Suppressor macrophage treated with lipopolysaccharide for 4 hours (primary cell): ENCODE measurements at places on chromosomes 5 and 9.
A peak's percentile ranks its signal among the peaks of the same experiment; 100 is the strongest.

GRCh38 chr9:76200315-76200714 is 193.9 kb downstream of the RFK start:
- DNase-seq = no peak

DNA sequence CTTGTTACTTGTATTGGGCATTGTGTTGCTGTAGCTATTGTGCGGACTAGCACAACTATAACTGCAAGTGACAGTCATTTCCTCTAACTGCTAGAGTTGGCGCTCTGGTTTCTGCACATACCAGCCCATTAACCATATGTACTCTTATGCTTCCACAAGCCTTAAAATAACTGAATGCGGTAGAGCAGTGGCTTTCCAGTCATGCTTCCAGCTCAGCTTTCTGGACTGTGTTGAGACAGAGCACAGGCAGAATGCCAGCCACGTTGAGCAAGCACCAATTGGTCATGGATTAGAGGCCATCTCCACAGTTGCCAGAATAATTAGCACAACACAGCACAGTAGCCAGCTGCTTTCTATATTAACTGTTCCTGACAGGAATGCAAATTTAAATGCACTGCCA is 12.2 kb downstream of the INVS start:
- DNase-seq = peak; percentile 61

DNA sequence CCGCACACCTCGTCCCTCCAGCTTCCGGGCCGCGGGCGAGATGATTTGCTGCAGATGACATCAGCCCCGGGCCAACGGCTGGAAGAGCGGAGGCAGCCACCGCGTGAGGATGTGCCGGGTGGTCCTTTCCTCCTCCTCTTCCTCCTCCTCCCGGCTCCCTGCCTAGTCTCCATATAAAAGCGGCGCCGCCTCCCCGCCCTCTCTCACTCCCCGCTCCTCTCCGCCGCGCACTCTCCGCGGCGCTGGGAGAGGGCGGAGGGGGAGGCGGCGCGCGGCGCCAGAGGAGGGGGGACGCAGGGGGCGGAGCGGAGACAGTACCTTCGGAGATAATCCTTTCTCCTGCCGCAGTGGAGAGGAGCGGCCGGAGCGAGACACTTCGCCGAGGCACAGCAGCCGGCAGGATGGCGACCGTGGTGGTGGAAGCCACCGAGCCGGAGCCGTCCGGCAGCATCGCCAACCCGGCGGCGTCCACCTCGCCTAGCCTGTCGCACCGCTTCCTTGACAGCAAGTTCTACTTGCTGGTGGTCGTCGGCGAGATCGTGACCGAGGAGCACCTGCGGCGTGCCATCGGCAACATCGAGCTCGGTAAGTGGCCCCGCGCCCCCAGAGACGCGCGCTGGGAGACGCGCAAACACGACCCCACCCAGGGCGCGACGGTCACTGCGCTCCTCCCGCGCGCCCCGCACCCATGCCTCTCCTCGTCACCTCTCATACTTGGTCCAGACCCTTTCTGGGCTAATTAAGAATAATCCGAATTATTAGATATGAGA is at the start of gene MAP1B:
MAP1B (plus strand) TSS at position 345 of the 770 bp plus-strand sequence; CDS start at position 402, 57 bp downstream.
- DNase-seq = no peak

- no peak for DNase-seq
These were observed 547.3 kb upstream of the ZNF608 start for GRCh38 chr5:125293726-125294125.

DNA sequence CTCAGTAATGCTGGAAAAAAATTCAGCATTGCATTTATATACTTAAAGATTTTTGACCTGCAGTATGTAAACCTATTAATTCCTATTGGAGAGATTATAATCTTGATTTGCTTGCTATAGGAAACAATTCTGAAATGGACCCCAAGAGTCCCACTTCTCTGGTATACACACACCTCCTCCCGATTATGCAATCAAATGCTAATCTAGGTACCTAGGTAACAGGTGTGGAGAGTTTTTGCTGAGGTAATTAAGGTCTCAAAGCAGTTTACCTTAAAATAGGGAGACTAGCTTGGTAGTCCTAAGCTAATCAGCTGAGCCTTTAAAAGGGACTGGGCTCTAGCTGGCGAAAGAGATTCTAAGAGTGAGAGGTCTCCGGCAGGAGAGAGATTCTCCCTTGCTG is 22.2 kb downstream of the ISOC1 start:
- no peak for DNase-seq

DNA sequence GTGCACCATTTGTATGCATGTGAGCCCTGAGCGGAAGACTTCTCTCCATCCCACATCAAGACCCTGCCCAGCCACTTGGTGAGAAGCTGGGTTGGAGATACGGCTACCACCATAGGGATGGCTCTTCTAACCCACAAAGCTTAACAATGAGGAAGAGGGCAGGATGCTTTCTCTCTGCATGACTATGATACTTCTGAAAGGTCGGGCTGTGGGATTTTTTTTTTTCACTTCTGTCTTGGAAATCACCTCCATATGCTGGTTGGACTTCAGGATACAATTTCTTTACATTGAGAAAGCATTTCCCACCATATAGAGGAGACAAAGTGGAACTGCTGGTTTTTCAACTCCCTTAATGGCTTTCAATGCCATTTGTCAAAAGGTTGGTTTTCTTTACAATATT is 30.5 kb downstream of the ZNF366 start:
- peak; percentile 83 for DNase-seq

DNA sequence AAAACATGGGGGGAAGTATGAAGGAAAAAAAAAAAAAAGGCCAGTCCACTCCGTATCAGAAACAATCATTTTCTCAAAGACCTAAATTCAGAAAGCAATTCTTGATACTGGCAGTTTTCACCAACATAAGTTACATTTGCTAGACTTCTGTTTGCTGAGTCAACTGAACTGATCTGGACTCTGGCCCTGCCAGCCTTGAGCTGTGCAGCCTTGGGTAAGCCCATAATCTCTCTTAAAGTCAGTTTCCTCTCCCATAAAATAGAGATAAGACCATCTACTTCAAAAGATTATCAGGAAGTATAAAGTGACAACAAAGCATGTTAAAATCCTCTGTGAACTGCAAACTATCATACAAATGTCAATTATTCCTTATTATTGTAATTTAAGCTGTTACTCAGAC is 106.8 kb downstream of the MAPKAP1 start:
- DNase-seq = no peak

- no peak for DNase-seq
These were observed 57.6 kb upstream of the RASA1 start for GRCh38 chr5:87210076-87210475.

- no peak for DNase-seq
These were observed 7.7 kb downstream of the TRIM32 start for GRCh38 chr9:116694785-116695291.

DNA sequence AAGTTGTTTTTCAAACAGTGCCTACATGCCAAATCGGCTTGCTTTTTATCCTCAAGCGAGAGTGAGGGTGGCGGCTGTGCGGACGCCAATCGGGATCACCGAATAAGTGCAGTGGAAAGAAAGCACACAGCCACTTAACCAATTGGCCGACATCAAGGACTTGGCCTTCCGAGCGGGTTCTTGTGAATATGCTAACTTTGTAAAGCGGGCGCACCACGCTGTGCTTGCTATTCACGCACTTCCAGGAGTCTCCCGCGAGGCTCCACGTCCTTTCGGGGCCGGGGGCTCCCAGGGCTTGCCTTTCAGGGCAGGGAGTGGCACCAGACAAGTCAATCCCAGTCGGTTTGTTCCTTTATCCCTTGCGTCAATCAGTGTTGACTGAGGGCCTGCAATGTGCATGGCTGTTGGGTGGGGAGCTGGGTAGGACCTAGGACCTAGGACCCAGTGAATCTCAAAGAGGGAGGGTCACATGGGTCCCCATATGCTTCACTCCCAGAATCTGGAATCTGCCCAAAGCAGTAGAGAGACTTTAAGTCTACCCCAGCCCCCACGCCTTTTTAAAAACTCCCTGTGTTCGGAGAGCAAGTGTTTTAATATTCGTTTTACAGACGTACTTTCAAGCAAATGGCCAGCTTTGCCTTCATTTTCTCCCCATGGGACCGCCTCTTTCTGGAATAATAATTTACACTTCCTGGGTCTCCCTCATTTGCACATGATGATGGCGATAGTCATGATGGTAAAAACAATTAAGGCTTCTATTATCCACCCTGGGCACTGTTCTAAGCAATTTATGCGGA is 2.0 kb upstream of the GCNT4 start:
- DNase-seq = no peak

GRCh38 chr5:71877511-71877910 is 158.4 kb downstream of the CARTPT start:
- no peak for DNase-seq

- DNase-seq = no peak
These were observed 229.9 kb upstream of the NR4A3 start for GRCh38 chr9:99591770-99592169.

GRCh38 chr9:123657099-123657498 is 272.8 kb downstream of the DENND1A start:
- DNase-seq = no peak

DNA sequence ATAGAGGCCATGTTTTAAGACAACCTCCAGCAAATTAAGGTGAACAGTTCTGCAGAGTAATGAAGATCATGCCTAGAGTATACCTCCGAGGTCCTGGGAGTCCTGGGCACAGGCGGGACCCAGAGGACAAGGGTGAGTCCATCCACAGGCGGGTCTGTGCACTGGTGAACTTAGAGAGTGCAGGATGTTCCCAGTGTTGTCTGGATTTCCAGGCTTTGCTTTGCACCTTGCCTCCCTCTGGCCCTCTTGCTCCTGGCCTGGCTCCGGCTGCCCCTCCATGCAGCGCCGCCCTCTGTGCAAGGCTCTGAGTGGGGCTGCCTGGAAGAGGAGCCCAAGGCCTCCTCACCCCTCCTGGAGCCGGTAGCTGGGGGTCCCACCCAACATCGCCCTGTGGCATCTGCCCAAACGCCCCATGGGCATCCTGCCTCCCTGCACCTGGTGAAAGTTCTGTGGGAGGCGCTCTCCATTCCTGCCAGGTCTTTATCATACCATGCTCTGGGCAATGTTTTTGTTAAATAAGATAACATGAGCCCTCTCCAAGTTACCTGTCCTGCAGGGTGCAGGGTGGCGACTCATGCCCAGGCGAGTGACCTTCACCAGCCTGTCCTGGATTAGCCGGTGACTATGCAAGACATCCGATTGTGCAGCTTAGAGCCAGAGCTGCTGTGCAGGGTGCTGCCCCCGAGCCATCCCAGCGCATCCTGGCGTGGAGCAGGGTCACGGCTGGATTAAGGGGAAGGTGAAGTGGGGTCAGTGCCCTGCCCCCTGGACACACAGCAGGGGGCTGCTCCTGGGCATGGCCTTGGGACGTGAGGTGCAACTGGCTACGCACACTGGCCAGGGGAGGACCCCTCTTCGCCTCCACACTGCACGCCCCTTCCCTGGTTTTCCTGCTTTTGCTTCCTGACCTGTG is 41.3 kb upstream of the LPCAT1 start:
- no peak for DNase-seq

- no peak for DNase-seq
These were observed 1278.7 kb downstream of the CDH12 start for GRCh38 chr5:21574438-21574837.

DNA sequence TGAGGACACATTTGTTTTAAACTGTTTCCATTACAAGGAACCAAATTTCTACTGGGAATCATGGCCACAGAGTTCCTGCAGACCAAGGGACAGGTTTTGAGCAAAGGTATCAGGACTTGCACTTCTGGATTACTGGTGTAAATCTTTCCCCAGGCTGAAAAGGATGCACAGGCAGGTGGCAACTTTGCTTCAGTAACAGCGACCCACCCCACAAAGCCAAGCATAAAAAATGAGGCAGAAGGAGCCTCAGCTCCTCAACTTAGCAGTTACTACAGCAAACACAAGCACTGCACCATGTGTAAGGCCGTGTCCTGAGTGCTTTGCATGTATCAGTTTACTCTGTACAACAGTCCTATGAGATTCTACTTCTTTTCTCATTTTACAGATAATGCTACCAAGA is 251.9 kb downstream of the EBF1 start:
- DNase-seq = no peak

DNA sequence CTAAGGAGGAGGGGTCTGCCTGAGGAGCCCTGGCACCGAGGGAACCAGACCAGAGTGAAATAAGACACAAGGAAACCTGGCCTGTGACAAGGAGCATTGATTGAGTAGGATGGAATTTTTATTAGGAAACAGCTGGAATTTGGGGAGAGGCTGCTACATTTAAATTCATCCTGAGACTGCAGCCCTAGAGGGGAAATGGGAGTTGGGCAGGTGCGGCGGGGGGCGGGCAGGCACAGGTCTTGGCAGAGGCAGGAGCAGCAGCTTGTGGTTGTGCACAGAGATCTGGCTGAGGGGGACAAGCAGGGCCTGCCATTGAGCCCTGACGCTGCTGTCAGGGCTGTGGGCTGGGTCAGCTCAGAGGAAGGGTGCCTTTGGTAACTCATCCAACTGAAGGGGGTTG is 71.6 kb downstream of the PCDH1 start:
- no peak for DNase-seq

GRCh38 chr5:10315824-10316509 is 8.3 kb upstream of the CMBL start:
- no peak for DNase-seq

GRCh38 chr5:124317451-124317850 is 429.0 kb downstream of the ZNF608 start:
- no peak for DNase-seq

DNA sequence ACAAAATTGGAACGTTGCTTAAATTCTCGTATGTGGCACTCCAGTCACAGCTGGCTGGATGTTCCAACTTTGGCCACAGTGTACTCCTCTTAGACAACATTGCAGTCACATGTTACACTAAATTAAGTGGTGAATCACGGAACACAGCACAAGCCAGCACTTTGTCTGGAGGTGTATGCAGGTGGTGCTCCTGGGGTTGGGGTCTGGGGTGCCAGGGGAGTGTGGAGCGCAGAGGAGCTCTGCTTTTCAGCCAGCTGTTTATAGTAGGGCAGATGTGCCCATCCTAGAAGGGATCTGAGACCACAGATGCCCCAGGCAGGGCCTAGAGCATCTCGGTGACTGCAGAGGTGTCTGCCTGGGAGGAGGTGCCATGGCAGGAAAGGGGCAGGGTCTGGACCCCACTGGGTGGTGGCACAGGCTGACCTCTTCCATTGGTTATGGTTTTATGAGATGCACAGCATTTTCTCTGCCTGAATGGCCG is 82.6 kb downstream of the WNK2 start:
- no peak for DNase-seq

- DNase-seq = no peak
These were observed 12.8 kb downstream of the SPATA9 start for GRCh38 chr5:95669985-95670384.

DNA sequence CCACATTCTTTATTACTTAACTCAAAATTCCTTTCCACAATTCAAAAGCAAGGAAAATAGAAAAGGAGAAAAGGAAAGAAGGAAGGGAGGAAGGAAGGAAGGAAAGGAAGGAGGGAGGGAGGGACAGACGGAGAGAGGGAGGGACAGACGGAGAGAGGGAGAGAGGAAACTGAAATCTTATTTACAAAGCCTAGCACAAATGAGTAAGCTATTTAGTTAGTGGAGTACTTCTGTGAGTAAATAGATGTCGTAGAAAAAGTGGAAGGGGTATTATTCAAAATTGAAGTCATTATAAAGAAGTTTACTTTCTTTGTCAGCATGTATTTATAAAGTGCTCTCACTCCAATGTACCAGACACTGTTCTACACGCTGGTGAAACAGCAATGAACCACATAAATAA is 177.9 kb downstream of the CETN3 start:
- no peak for DNase-seq

GRCh38 chr5:81826128-81826527 is 75.2 kb upstream of the SSBP2 start:
- DNase-seq = no peak
